ENCODE measurements at places on chromosomes 11 and 22.

DNA sequence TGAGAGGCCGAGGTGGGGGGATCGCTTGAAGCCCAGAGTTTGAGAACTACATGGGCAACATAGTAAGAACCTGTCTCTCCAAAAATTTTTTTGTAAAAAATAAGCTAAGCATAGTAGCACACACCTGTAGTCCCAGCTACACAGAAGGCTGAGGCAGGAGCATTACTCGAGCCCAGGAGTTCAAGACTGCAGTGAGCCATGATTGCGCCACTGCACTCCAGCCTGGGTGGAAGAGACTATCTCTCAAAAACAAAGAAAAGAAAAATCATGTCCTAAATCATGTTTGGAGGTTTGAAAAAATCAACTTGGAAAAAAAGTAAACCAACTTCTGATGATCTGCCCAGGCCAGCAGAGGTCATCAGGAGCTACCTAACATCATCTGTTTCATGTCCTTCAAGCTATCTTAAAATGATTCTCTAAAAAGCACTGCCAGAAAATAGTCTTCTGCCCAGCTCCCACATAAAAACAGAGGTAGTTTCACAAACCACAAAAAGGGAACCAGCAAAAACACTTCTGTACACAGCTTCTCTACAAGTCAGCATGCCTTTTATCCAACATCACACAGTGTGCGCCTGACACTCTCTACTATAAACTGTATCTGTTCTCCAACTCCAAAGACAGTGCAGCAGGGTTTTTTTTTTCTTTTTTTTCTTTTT, 165.0 kb downstream of the SOX6 start:
- DNase-seq = no peak
- no peak overlapping the region for H3K4me3 ChIP-seq
- no peak overlapping the region for H3K27ac ChIP-seq
- no peaks in the 10 kb centered on the region for H3K27me3 ChIP-seq

DNA sequence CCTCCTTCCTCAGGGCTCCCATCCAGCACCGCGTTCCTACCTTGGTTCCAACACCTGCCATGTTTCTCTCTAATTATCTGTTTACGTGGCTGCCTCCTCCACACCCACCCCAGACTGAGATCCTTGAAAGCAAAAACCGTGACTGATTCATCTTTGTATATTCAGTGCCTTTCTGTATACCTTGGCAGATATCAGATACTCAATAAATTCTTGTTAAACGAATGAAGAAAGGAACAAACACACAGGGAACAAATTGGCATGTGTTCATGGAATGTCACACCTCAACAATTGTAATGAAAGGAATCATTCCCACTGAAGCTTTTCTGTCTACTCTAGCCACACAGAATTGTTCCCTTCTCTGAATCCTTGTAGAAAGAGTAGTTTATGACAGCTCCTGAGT, 20.4 kb upstream of the LRRC55 start:
- no peaks in the 10 kb centered on the region for H3K36me3 ChIP-seq
- peaks cover 10% of the 10 kb centered on the region for H3K27me3 ChIP-seq
- H3K27ac ChIP-seq = no peak overlapping the region
- H3K4me3 ChIP-seq = no peak overlapping the region
- H3K4me1 ChIP-seq = no peaks in the 10 kb centered on the region
- DNase-seq = no peak

DNA sequence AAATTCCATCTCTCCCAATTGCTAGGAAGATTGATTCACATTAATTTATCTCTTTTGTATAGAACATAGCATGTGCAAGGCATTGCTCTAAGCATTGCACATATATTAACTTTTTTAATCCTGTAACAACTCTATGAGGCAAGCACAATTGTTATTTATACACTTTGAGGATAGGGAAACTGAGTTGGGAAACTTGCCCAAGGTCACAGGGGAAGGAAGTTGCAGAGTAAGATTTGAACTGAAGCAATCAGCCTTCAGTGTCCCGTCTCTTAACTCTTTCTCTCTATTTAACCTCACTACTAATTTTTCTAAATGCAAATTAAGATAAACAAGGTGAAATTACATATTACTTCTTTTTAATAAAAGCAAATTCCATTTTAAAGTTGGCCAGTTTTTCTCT, 22.2 kb downstream of the OR56B4 start:
- no peaks in the 10 kb centered on the region for H3K36me3 ChIP-seq
- no peak overlapping the region for H3K27ac ChIP-seq
- no peaks in the 10 kb centered on the region for H3K4me1 ChIP-seq
- DNase-seq = no peak
- H3K4me3 ChIP-seq = no peak overlapping the region
- H3K27me3 ChIP-seq = peaks cover 5% of the 10 kb centered on the region

DNA sequence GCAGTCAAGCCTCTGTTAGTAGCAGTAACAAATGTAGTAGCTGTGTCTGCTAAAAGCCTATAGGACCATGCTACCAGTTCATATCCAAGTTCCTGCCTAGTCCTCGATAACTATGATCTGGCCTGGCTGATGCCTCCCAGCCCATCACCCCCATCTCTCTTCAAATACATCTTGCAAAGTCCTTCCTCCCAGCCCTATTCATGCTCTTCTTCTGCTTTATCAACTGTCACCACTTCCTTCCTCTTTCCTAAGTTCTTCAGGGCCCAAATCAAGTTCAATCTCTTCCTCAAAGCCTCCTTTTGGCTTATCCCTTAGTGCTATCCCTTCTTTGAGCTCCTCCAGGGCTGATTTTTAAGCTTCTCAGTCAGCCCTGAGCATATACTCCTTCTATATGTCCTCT, 150.9 kb upstream of the THY1 start:
- no peak for DNase-seq
- H3K4me3 ChIP-seq = no peak overlapping the region
- H3K36me3 ChIP-seq = no peaks in the 10 kb centered on the region

DNA sequence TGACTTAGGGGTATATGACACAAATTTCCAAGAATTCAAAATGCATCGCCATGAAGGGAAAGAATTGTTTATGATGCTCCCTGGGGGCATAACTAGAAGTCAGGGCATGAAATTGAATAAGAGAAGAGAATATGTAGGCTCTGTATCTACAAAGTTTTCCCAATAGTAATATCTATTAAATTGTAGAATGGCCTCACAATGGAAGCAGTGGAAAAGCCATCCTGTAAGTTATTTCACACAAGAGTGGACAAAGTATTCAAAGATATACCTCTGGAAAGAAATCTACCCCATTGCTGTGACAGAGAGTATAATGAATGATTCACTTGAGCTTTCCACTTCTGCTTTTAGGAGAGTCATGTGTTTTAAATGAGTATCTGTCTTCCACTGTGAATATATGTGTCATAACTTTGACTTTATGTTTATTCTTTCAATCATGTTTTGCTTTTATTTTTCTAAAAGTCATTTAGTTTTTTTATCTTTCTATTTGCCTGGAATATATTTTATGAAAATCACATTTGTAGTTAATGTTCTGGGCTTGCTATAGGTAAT, 65.7 kb upstream of the DDI1 start:
- H3K36me3 ChIP-seq = no peaks in the 10 kb centered on the region
- no peaks in the 10 kb centered on the region for H3K27me3 ChIP-seq
- no peaks in the 10 kb centered on the region for H3K4me1 ChIP-seq
